Stimulated activated CD8-positive, alpha-beta memory T cell treated with anti-CD3 and anti-CD28 coated beads, Interleukin-15, amount 100 ng/mL, for 4 hours (primary cell): ENCODE measurements at places on chromosomes 1 and 21.
A peak's percentile ranks its signal among the peaks of the same experiment; 100 is the strongest.

DNA sequence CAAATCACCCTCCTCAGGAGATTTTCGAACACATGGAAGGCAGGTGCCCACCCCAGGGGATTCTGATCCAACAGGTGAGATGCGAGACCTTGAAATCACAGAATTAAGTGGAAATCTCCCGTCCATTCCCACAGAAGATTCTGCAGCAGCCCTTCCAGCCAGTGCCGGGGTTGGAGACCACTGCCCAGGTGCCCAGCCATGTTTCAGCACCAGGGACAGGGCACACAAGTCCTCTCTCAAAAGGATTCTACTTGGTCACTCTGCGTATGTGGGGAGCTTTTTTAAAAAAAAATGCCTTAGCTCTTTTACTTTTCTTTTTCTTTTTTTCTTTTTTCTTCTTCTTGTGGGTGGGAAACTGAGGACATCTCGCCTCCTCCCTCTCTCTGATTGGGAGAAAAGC lies 80.7 kb downstream of the VWA5B1 start:
- no peak for DNase-seq

- no peak for DNase-seq
Measured at GRCh38 chr1:88104236-88104635, 579.8 kb upstream of the PKN2 start.

GRCh38 chr1:200034262-200034557 lies 6.7 kb downstream of the NR5A2 start:
- DNase-seq = no peak

DNA sequence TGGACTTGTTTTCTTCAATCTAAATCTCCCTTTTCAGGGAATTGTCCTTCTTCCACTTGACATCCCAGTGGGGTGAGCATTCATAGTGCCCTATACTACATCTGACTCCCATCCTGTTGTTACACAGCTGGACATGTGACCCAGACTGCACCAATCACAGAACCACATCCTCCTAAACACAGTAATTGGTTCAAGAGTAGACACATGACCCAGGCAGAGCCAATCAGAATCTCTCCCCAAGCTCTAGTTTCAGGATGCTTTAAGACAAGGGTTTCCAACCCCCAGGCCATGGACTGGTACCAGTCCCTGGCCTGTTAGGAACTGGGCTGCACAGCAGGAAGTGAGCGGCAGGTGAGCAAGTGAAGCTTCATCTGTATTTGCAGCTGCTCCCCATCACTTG lies 5.6 kb upstream of the DDOST start:
- no peak for DNase-seq

DNA sequence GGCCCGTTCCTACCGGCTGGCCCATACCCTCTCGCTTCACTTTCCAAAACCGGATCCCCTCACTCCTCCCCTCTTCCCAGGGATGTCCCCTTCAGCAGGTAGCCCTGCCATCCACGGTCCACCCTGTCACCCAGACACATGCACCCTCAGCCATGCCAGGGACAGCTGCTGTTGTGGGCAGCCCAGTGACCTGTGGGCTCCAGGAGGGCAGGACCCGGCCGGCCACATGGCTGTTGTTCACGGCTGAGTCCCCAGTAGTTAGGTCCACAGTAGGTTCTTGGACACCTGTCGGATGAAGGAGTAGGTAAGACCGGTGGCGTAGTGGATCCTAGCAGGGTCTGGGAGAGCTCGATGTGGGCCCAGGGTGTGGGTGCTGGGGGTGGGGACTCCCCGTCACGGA lies 12.5 kb downstream of the SPSB1 start:
- DNase-seq = no peak

GRCh38 chr1:186904361-186904760 lies 75.6 kb downstream of the PLA2G4A start:
- DNase-seq = no peak

DNA sequence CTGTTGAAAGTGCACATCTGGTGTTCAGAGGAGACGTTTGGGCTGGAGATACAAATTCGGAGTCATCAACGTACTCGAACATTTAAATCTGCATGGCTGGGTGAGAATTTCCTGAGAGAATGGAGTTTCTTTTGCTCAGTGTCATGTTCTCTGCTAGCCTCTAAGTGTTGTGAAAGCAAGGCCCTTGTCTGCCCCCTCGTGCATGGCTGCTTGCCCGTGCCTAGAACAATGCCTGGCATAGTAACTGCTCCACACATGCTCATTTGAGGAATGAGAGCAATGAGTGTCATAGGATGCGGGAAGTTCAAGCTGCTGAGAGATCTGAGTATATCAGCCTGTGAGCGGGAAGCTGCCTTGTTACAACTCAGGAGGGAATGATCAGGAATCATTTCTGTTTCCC lies 171.1 kb upstream of the CSF3R start:
- no peak for DNase-seq

GRCh38 chr1:200960236-200960947 lies 63.1 kb downstream of the KIF21B start:
- DNase-seq = no peak

DNA sequence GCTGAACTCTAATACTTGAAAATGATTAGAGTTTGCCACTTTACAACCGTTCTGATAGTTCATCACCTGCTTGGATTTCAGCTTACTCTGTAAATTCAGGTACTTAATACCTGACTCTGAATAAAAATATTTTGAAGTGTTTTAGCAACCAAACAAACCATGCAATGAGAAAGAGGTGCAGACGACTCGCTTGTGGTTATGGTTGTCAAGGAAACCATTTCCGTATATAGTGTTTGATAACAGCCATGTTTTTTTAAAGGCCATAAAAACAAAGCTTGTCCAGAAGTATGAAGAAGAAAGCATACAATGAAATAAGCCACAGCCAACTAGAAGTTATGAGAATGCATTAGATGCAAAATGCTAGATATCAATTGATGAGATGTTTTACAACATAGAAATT lies 167.2 kb upstream of the HMCN1 start:
- DNase-seq = peak; percentile 40

- DNase-seq = no peak
Measured at GRCh38 chr21:28543975-28544374, 448.7 kb downstream of the LTN1 start.

- no peak for DNase-seq
Measured at GRCh38 chr21:40635391-40635790, 211.6 kb downstream of the DSCAM start.

- DNase-seq = no peak
Measured at GRCh38 chr1:153538315-153538821, 2.4 kb downstream of the S100A5 start.

DNA sequence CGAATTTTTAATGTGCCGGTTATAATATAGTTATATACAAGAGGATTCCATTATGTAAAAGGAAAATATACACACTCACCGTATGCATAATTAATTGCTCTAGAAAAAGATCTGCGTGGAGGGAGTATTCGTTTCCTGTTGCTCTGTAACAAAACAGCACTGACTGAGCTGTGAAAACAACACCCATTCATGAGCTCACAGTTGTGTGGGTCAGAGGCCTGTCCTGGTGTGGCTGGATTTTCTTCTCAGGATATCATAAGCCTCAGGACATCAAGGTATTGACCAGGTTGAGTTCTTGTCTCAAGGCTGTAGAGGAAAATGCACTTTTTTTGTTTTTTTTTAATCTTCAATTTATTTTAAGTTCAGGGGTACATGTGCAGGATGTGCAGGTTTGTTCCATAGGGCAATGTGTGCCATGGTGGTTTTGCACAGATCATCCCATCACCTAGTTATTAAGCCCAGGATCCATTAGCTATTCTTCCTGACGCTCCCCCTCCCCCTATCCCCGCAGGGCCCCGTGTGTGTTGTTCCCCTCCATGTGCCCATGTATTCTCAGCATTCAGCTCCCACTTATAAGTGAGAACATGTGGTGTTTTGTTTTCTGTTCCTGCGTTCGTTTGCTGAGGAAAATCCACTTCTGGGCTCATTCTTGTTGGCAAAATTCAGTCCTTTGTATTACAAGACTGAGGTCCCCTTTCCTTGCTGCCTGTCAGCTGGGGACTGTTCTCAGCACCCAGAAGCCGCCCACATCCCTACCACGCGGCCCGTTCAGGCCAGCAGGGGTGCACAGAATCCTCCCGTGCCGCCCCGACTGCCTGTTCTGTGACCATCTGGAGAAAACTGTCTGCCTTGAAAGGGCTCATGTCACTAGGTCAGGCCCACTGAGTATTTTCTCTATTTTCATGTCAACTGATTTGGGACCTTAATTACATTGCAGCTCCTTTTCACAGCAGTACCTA lies 87.4 kb upstream of the ERRFI1 start:
- no peak for DNase-seq

- DNase-seq = no peak
Measured at GRCh38 chr1:107378866-107379265, 238.0 kb downstream of the NTNG1 start.

GRCh38 chr1:205270764-205271163 lies 43.0 kb downstream of the TMCC2 start:
- no peak for DNase-seq

GRCh38 chr1:46797696-46798470 lies 963 bp upstream of the CYP4B1 start:
- DNase-seq = no peak

DNA sequence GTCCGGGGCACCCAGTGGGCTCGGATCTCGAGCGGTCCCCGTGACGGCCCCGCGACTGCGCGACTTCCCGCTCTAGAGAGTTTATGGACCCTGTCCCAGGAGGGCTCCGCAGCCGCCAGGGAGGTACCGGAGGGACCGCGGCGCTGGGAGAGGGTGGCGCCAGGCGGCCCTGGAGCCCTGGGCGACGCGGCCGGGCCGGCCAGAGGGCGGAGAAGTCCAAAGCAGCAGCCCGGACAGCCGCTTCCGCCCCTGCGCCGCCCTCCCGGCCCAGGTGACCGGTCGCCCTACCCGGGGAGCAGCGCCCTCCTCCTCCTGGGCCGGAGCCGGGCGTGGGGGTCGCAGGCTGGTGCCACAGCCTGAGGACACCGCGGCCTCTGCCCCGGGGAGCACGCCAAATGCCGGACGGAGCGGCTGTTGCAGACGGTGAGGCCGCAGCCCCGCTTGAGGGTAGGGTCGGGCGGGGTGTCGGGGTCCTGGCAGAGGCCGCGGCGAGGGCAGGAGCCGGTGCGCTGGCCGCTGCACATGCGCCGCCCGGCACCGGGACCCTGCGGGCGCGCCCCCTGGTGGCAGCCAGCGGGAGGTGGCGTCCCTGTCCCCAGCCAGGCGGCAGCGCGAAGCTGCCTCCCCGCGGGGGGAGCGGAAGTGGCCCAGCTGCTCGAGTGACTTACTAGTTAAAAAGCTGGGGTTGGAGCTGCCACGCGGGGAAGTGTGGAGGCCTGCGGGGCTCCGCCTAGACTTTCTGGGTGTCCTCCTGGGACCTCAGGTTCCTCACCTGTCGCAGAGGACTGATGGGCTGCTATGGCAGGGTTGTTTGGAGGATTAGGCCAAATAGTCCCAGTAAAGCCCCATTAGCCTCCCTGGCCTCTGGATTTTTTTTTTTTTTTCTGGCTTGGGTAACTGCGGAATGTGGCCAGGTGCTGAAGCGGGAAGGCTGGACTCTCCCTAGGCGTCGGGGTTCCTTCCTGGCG lies 20.9 kb upstream of the ZNF678 start:
- peak; percentile 77 for DNase-seq

DNA sequence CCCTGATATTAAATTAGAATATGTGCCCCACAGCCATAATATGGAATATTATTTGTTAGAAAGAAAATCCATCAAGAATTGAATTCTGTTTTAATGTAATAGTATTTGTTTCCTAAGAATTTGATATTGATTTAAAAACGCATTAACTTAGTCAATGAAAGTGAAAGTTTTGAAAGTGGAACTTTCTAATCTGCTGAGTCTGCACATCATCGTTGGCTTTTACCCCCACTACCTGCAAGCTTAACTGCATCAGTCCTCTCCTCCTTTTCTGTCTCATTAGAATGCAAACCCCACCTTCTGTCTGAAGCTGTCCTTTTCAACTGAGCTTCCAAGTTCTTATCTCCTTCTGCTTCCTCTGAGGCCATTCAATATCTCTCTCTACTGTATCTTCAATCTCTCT lies 42.5 kb downstream of the XCL1 start:
- DNase-seq = no peak
